CD4-positive, alpha-beta T cell treated with Interferon alpha-2 for 1 hour (primary cell): ENCODE measurements at places on chromosomes 2 and 18.

DNA sequence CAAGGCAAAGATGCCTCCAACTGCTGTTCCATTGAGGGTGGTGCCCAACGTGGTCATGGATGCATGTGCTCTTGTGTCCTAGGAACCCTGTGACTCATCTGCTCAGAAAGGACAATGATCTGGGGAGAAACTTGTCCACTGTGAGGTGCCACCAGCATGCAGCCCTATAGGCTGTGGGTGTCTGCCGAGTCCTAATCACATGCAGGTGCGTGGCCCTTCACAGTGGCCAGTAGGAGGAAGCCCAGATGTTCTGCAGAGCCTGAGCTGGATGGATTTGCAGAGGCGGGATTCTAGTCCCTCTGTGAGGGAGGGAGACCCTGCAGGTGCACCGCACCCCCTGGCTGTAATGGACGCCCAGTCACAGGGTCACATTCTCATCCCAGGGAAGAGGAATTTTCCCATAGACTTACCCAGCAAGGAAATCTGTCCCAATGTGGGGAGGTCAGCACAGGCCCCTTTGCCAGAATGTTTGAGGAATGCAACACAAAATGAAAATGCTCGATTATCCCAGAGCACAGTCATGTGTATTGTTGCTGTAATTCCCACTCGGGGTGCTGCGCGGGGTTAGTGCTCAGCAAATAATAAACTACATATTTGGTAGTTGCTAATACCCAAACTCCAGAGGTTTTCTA lies 13.9 kb downstream of the GDF7 start:
- no peak for DNase-seq

DNA sequence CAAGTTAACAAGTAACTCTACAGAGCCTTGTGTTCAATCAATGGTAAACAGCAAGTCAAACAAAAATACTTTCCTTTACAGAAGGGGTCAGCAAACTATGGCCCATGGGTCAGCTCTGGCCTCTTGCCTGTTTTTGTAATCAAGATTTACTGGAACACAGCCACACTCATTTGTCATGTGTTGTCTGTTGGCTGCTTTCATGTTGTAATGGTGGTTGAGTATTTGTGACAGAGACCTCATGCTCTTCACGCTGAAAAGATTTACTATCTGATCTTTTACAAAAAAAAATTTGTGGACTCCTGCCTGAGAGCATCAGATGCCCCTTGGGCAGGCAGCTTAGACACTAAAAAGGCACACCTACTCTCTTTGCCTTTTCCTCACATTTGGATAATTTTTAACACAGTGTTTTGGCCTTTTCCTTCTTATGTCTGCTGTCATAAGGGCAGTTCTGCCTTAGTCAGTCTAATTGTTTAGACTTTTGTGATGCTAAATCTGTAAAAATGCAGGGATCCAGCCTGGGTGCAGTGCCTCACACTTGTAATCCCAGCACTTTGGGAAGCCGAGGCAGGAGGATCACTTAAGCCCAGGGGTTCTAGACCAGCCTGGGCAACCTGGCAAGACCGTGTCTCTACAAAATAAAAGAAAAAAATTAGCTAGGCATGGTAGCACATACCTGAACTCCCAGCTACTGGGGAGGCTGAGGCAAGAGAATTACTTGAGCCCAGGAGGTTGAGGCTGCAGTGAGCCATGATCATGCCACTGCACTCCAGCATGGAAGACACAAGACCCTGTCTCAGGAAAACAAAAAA lies 18.3 kb downstream of the IL1B start:
- no peak for DNase-seq

- DNase-seq, result peak; percentile 22
Observed at GRCh38 chr2:119407430-119408220, 24.0 kb upstream of the TMEM37 start.

GRCh38 chr2:50786345-50786744 lies 245.6 kb downstream of the NRXN1 start:
- DNase-seq, result no peak

DNA sequence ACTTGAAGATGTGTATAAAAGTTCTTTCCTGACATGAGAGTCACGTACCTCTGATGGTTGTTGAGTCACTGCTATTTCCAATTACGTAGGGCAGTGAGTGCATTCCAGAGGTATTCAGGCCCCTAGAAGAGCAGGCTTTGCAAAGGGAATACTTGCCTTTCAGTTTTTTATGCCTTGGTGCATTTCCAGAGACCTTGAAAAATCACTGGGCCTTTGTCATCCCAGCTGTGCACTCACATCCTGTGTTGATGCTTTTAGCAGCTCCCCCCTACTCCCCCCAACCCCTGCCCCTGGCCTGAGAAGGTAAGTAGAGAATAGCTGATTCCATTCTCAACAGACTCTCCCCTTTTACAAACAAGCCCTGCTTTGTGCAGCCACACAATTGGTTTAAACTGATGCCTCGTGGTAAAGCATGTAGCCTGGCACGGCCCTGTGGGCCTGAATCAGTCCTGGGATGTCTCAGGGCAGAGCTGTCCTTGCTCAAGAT lies 174.2 kb downstream of the PRPF40A start:
- no peak for DNase-seq

DNA sequence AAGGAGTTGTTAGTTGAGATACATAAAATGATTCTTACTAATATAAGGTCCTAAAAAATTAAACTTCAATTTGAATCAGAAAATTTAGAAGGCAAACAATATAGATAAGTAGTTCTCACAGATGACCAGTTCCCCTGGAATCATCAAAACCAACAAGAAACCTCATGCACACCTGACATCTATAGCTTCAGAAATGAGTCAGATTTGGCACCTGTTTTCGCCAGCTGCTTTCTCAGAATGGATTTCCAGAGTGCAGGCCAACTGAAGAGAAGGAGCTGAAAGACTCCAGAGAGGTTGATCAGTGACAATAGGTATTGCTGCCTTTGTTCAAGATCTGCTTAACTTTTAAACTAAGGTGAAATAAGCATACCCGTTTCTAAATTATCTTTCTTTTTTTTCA lies 192.4 kb downstream of the RDH14 start:
- no peak for DNase-seq

DNA sequence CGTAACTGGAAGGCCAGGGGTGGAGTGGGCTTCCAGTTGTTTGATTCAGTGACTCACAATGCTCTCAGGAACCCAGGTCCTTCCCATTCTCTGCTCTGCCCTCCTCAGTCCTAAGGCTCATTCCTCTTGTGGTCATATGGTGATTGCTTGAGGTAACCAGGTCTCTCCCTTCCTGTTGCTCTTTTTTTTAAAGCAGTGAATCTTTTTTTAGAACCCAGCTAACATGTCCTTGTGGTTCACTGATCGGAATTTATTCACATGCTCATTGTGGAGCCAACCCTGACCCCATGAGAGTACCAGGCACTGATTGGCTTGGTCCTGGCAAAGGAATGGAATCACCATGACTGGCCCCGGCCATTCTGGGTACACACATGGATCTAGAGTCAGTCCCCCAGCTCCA lies 7.4 kb downstream of the THNSL2 start:
- no peak for DNase-seq

DNA sequence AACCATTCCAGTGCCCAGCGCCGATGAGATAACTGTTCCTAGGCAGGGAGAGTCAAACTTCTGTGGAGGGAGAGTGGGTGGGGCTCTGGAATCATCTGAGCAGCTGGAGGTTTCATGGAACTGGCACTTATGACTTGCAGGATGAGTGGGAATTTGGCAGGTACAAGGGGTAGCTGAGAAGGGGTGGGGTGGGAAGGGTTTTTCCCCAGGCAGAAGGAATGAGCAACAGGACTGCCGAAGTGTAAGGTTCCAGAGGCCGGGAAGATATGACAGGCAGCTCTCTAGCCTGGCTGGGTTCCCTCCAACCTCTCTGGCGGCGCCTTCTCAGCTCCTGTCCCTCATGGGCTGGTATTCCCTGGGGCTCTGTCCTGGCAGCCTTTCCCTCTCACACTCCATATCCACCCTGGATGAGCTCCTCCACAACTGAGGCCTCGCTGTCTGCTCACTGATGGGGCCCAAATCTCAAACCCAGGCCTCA lies 2.5 kb upstream of the TET3 start:
- DNase-seq, result no peak

DNA sequence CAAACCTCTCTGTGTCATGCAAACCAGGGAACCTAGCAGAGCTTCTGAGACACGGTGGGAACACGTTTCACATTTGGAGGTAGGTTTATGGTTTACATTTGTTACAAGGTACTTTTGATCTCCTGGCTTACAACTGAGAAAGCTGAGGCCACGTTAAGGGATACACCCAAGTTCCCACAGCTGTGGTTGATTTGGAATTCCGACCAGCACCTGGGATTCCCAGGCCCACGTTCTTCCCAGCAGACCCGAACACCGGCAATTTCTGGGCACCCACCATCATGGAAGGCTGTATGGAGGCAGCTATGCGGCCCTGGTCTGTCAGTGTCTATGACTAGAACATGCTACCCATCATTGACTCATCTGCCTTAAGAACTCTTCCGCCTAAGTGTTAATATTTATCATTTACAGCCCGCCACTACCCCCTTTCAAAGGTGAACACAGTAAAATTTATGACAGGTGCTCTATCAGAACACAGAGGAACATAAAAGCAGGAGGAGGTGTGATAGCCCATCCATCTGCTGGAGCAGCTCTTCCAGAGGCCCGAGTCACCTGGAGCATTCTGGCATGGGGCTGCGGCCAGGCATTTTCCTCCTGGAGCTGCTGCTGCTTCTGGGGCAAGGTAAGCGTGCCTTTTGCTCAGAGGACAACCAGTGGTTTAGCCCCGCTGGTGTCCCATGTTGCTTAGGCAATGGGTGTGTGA lies at the start of gene PLB1:
Gene PLB1 (plus strand): TSS at position 510 of the 700 bp plus-strand sequence. CDS start 55 bp downstream, at position 565.
- DNase-seq, result no peak

DNA sequence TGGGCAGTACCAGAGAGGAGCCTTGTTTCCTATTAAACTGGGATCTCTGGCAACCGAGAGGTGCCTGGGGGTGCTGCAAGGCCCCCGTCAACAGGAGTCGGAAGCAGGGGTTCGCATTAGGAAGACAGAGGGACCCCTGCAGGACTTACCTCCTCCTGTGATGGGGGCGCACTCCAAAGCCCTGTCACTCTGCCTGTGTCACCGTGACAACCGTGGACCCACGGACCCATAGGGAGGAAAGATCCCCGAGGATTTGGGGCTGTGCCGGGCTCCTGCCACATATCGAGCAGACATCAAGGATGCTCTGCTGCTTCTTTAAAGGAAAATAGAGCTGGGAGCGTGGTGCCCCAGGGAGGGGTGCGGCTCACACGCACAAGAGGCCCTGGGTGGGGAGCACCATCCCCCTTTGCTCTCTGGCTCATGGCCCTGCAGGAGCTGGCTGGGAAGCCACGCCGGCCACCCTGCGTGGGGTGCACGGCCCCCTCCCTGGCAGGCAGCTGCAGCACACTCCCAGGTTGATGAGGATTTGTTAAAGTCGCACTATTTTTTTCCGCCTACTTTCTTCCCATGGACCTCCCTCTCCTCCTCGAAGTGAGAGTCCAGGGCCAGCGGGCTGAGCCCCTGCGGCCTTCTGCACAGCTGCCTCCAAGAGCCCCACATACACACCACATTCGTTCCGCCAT lies 167.5 kb downstream of the TWIST2 start:
- DNase-seq, result no peak

GRCh38 chr2:207528980-207529329 lies 807 bp upstream of the CREB1 start:
- peak; percentile 84 for DNase-seq

- DNase-seq, result no peak
Observed at GRCh38 chr2:148968776-148969319, 69.7 kb upstream of the LYPD6B start.
